NCI-H2081 treated with DMSO at 0.1 percent for 48 hours (cell line): ENCODE measurements at places on chromosomes 1 and 21.
A peak's percentile ranks its signal among the peaks of the same experiment; 100 is the strongest.

GRCh38 chr1:232376632-232377493, 253.1 kb downstream of the SIPA1L2 start:
- DNase-seq = no peak

DNA sequence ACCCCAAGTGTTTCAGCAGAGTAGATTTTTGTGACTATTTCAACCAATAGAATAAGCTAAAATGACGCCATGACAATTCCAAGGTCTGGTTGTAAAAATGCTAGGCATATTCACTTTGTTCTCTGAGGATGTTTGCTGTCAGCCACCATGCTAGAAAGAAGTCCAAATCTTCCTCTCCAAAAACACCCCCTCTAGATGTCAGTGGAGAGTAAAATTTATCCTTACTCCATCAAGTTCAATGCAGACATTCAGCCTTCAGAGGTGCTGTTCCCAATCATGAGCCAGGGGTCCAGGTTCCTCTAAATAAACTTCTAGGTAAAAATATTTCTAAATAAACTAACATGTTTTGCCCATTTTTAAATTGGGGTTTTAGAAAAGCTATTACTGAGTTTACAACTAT, 395.4 kb upstream of the ADAMTS5 start:
- DNase-seq = no peak

DNA sequence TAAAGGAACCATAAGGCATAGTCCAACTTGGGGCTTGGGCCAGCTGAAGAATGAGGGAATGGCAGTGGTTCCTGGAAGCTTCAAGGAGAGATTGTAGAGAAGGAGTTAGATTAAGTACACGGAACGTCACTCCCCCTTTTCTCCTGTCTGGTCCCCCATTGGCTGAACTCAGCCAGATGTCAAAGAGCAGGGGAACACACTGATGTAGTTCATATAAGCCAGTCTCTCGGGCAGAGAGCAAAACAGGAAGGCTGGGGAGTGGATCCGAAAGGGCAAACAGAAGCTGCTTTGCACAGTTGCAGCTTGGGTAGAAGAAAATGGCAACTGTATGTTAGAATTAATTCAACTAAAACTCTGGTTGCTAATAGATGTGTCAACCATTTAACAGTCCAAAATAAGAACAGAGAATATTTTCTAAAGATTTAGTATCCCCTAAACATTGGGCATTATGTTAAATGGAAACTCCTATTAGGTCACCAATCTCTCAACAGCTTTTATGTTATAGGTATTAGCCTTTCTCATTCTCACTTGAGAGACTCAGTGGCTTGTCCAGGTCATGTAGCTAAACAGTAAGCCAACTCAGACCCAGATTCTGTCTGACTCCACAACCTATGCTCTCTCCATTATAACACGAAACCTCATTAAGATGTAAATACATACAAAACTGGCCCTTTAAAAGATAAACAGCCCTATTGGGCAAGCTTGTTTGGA, 600.7 kb upstream of the USP24 start:
- no peak for DNase-seq

GRCh38 chr1:59985911-59986515, 59.4 kb upstream of the CYP2J2 start:
- DNase-seq = no peak

- DNase-seq = no peak
Measured at GRCh38 chr1:32878637-32879041, 7.7 kb upstream of the HPCA start.

- DNase-seq = no peak
Measured at GRCh38 chr1:169212088-169212487, 105.6 kb downstream of the ATP1B1 start.

GRCh38 chr1:179043907-179044306, 18.2 kb downstream of the FAM20B start:
- DNase-seq = no peak

DNA sequence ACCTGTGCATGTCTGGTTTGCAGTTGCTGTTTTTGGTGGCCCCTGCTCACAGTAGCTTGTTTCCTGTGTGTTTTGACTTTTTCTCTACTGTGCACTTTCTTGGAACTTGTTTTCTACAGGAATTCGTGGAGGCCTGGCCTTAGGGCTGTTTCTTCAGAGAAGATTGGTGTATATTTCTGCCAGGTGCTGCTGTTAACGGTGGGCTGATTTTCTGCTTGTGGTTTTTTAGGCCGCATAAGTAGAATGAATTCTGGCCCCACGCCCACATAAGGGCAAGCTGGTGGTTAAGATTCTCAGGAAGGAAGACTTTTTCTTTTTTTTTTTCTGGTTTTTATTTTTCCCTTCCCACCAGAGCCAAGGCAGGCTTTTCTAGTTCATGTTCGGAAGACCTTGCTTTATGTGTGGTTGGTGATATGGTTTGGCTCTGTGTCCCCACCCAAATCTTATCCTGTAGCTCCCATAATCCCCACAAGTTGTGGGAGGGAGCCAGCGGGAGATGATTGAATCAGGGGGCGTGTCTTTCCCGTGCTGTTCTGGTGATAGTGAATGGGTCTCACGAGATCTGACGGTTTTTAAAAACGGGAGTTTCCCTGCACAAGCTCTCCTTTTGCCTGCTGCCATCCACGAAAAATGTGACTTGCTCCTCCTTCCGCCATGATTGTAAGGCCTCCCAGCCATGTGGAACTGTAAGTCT, 71.5 kb upstream of the DISP3 start:
- DNase-seq = no peak

- no peak for DNase-seq
Measured at GRCh38 chr1:12159816-12160215, 7.0 kb upstream of the TNFRSF1B start.

GRCh38 chr1:236489710-236490377, 33.9 kb upstream of the LGALS8 start:
- DNase-seq = peak; percentile 72

- DNase-seq = no peak
Measured at GRCh38 chr1:118914379-118915161, 73.6 kb downstream of the TBX15 start.

DNA sequence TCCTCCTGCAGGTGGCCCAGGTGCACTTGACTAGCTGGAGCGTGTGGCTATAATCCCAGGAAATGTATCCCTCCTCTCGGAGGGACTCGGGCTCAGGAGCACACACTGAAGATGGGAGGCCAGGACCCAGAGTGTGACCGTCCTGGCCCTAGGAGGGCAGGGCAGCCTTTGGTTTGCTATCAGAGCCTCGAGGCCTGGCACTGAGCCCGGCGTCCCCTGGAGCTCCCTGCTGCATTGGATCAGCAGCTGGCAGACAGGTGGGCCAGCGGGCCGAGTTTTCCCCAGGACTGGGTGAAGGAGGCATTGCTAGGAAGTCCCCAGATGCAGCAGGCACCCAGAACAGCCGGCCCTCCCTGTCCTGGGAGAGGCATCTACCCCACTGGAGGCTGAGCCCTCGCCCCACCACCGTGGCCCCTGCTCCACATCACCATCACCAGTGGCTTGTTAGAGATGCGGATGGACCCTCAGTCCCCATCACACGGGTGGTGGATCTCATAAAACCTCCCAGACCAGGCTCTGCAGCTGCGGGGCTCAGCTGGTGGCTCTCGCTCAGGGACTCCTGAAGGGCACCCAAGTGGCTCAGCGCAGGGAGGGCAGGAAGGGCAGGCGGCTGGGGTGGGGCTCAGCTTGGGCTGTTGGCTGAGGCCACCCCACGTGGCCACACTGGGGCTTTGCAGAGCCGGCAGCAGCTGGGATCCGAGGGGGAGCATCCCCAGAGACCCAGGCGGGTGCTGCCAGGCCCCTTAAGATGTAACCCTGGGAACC, 32.7 kb upstream of the POFUT2 start:
- DNase-seq = no peak

GRCh38 chr1:119637710-119638109, 10.4 kb downstream of the ZNF697 start:
- no peak for DNase-seq

GRCh38 chr1:223052931-223053330, 90.1 kb downstream of the TLR5 start:
- DNase-seq = no peak

GRCh38 chr1:229197265-229197585, 73.7 kb upstream of the RAB4A start:
- DNase-seq = no peak

DNA sequence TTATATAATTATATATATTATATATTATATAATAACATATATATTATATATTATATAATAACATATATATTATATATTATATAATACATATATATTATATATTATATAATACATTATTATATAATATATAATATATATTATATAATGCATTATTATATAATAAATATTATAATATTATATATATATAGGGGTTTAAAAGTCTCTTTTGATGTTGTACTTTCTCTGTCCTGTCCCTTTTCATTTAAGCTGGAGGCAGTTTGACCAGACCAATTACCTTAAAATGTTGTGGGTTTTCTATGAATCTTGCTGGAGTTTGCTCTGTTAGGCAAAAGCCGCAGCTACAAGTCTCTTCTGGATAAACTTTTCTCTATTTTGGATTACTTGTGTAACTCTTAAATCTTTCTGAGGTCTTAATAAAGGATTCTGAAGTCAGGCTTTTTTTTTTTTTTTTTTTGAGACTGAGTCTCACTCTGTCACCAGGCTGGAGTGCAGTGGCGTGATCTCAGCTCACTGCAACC, 22.2 kb upstream of the KIF1B start:
- no peak for DNase-seq

GRCh38 chr1:111199329-111199728, 1.1 kb downstream of the DENND2D start:
- DNase-seq = no peak

DNA sequence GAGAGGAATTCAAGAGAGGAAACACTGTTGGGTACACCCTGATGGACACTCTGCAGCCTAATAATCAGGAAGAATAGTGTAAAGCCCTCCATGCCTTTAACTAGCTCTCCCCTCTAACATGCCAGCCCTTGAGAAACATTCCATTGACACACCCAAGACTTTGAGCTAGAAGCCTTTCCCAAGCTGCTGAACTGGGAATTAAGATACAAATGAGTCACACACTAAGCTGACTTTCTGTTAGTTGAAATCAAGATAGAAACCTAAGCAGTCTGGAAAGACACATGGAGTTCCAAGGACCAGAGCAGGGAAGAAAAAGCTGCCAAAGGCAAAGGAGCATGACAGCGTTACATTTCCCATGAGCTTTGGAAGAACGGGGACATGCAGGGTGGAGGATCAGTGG, 380.8 kb downstream of the NPHP4 start:
- no peak for DNase-seq

GRCh38 chr1:1079408-1080121, 5.5 kb upstream of the RNF223 start:
- no peak for DNase-seq

DNA sequence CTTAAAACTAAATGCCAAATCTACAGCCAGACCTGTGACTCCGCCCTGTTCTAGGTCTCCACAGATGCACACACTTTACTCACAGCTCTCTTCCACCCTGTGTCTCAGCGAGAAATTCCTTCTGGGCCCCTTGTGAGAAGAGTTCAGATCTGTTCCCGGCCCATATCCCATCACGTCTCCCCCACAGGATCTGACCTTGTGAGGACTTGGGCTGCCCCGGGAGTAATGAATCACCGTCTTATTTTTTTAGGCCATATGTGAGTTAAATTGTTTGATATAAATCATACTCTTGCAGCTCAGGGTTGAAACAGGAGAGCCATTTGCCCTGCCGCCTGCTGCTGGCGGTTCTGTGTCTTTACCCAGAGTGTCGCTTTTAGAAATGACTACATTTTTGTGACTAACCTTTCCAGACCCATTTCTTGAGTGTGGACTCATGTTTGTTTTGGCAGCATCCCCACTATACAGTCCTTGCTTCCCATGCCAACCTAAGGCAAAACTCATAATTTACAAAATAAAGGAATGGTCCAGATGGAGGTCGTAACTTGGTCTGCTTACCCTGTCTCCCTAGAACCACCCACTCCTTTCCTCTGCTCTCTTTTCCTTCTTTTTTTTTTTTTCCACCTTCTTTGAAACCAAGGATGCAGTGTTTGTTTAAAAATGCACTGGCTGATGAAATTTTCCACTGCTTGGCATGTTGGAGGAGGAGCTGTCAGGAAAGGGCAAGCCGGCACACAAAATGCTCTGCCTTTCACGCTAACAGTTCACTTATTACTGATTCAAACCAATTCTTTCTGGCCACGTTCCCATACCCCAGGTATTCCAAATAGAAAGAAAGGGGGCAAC, 98.0 kb upstream of the C1orf105 start:
- no peak for DNase-seq

DNA sequence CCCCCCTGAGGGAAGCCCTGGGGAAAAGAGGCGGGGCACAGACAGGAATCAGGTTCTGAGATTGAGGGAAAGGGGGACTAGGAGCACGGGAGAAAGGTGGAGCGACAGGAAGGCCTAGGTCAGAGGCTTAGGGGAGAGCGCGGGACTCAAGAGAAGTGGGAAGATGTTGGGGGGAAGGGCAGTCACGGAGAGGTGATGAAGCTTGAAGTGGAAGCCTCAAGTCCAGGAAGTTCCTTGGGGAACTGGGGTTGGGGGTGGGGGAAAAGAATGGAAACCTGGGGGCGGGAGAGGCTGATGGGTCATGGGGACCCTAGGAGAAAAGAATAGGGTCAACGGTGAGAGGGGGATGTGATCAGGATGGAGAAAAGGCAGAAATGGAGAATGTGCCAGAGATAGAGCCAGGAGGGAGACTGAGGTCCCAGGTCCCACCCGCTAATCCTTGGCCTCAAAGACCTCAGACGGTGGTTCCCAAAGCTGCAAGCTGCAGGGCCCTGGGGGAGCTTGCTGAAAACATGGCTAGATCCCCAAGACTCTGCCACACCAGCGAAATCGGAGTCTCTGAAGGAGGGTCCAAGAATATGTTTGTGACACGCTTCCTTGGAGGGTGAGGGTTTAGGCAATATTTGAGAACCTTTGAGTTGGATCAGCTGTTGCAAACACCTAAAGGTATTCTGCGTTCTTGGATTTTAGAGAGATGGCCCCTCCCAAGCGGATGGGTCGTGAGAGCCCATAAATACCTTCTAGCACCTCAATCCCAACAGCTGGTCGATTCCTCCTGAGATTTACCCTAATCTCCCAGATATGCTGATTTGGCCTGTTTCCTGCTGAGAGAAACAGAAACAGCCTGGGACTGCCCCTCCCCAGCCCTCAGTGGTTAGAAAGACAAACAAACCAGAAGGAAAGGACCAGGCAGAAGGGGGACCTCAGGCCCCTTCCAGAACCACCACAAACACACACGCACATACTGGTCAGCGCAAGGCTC, 3.6 kb downstream of the C1orf232 start:
- DNase-seq = no peak

GRCh38 chr21:17575076-17575475, 37.6 kb downstream of the BTG3 start:
- no peak for DNase-seq

GRCh38 chr1:11571906-11572616, 82.2 kb downstream of the FBXO2 start:
- no peak for DNase-seq

DNA sequence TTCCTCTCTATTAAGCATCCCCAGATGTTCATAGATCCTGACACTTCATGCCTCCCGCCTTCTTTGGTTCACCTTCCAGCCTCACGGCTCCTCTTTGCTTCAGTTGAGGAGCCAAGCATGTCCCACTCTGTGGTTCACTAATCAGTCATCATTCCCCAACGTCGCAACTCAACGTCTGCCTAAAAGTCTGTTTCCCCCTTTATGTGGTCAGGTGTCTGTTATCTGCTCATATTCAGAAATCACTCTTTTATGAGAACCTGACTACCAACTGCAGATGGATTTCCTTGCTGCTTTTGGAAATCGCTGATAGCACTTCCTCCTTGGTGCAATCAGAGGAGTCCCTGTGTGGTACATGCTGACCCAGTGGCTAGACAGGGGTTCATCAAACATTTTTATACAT, 94.1 kb upstream of the VANGL1 start:
- no peak for DNase-seq

GRCh38 chr1:52944566-52944965, 17.5 kb downstream of the SCP2 start:
- DNase-seq = no peak

- no peak for DNase-seq
Measured at GRCh38 chr1:37474697-37475379, 458 bp downstream of the ZC3H12A start.

GRCh38 chr1:54814126-54814498, 13.0 kb upstream of the TTC22 start:
- no peak for DNase-seq
